Esophagus (tissue), 2 donors: ENCODE measurements at places on chromosomes 5 and 9. TPM values are rescaled to one million over a fixed set of nuclear protein-coding genes. Genes with fewer than 3 reads are reported as not detected.

Gene OBP2A
- polyA plus RNA-seq = not detected

Gene KIF24
- polyA plus RNA-seq = 1.0 TPM

Gene SPINK13
- polyA plus RNA-seq = not detected

Gene NR2F1-AS1
- 3.2 TPM for polyA plus RNA-seq

Gene PDZD2
- 6.6 TPM for polyA plus RNA-seq

Gene IL5
- polyA plus RNA-seq = not detected

Gene NRARP
- 7.8 TPM for polyA plus RNA-seq

Gene GLDC
- polyA plus RNA-seq = 2.3 TPM

Gene PNPLA7
- 2.3 TPM for polyA plus RNA-seq
